Neural progenitor cell (in vitro differentiated cells): ENCODE measurements at places on chromosomes 6 and 20.

- DNase-seq = no peak
Observed at GRCh38 chr6:33936886-33937285, 133.1 kb upstream of the MLN start.

- no peak for DNase-seq
Observed at GRCh38 chr6:7454696-7455358, 65.2 kb downstream of the RIOK1 start.

GRCh38 chr6:45982280-45983036 is 33.2 kb downstream of the CLIC5 start:
- no peak for DNase-seq

DNA sequence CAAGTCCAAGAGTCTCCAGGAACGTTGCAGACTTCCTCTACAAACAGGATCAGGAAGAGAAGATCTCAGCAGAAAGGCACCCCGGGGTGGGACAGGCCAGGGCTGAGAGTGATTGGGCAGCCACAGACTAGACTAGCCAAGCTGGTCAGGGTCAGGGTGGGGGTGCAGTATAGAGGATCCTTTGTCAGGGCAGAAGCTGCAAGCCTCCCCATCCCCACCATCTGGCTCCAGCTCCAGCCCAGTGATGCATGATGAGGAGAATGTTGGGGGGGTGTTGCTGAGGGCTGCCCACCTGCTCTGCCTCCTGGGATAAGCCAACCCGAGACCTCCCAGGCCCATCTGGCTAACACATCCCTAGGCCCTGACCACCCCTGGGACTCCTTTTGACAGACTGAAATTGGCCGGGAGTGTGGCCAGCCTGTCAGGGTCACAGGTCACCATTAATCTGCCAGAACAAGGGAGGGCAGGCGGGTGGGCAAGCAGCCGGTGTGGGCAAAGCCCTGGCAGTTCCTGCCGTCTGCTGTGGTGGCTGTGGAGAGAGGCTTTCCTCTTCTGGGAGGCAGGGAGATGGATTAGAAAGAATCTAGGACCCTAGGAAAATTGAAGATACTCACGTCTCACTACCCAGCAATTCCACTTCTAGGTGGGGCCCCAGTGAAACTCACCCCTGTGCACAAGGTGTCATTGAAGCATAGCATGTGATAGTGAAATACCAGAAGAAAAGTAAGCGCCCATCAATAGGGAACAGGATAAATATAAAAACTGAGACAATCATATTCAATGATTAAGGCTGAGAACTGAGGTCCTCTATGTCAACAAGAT is 22.1 kb upstream of the SNTA1 start:
- peak; percentile 75 for DNase-seq

GRCh38 chr6:44856479-44856878 is 469.0 kb downstream of the CDC5L start:
- DNase-seq = no peak

DNA sequence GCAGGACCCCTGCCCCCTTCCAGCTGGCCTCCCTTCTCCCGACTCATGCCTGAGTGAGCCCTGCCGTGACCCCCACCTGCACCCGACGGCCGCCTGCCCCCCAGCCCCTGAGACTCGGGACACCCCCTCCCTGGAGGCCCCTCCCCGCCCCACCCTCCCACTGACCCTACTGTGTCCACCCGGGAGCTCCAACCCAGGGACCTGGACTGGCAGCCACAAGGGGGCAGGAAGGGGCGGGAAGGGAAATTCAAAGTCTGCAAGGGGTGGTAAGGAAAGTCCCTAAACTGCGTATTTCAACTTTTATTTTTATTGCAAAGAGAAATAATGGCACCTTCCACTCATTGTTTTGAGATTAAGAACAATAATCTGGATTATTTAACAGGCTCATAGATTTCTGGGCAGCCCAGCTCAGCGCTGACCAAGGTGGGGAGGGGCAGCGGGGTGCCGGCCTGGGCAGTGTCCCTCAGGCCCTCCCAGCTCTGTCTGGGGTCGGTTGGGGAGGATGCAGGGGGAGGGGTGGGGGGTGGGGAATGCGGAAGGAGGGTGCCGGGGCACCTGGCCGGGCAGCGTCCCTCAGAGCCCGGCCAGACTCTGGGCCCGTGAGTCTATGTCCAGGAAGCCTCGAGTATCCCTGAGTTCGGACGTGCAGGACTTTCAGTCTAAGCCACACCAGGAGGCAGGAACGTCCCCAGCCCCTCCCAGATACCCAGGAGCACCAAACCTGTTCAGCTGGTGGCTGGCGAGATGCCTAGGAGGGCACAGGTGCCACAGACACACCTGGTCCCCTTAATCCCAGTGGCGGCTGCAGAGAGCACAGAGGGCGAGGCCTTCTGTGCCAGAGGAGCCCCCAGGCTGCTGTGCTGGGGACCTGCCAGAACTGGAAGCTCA is 1.3 kb upstream of the PTK6 start:
- DNase-seq = no peak

DNA sequence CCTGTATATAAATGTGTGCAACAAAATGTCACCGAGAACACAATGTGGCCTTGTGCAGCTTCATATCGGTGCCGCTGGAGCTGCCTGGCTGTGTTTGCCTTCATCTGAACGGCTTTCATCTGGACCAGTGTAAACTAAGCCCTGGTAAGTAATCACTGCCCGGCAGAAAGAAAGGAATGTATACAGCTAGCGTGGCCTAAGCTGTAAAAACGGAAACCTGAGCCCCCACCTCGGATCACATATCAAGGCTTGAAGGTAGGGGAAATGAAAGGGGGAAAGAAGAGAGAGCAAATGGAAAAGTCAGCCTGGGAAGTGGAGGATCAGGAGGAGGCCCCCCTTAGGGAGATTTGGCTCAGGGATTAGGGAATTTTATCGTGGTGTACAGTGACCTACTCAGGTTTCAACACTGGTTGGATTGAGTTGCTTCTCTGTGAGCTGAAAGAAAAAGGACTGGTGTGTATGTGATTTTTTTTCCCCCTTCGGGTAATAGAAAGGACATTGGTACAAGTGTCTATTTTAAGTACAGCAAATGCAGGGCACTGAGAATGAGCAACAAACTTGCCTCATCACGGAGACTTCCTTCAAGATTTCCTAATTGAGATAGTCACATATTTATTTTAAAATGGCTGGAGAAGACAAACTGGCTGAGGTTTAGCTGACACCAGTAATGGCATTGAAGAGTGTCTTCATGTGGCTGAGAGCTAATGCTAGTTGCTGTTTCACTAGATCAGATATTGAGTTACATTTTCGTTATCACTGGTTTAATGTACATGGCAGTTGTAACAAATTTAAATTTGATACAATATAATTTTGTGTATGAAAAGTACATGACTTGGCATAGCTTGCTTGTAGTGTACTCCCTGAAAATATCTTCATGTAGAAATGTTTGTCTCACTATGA is 3.5 kb downstream of the SOBP start:
- DNase-seq = peak; percentile 85

DNA sequence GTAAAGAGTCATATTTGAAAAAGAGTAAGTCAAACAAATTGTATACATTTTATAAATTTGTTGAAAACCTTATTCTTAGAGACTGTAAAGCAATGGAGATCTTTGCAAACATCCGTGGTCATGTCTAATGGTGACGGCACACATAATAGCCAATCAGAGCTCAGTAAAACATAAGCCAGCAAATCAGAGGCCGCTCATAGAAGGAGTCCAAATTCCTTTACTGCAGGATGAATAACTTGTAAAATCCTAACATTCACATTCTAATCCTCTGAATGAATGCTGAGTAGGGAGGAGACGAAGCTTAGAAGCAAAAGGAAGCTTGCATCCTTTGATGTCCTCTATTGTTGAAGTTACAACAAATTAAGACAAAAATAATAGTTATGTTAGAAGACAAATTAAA is 401.7 kb downstream of the PRKN start:
- DNase-seq = no peak

DNA sequence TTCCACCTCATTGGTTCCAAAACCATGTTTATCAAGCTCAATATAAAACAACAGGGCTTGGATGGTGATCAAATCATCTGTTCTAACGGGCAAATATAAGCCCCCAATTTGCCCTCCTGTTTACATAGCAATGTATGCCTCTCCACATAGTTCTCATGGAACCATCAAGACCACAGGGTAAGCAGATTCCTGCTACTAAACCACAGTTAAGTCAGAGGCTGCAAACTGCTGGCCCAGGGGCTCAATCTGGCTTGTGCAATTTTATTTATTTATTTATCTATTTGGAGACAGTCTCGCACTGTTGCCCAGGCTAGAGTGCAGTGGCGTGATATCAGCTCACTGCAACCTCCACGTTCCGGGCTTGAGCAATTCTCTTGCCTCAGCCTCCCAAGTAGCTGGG is 18.9 kb upstream of the MTHFD1L start:
- no peak for DNase-seq

DNA sequence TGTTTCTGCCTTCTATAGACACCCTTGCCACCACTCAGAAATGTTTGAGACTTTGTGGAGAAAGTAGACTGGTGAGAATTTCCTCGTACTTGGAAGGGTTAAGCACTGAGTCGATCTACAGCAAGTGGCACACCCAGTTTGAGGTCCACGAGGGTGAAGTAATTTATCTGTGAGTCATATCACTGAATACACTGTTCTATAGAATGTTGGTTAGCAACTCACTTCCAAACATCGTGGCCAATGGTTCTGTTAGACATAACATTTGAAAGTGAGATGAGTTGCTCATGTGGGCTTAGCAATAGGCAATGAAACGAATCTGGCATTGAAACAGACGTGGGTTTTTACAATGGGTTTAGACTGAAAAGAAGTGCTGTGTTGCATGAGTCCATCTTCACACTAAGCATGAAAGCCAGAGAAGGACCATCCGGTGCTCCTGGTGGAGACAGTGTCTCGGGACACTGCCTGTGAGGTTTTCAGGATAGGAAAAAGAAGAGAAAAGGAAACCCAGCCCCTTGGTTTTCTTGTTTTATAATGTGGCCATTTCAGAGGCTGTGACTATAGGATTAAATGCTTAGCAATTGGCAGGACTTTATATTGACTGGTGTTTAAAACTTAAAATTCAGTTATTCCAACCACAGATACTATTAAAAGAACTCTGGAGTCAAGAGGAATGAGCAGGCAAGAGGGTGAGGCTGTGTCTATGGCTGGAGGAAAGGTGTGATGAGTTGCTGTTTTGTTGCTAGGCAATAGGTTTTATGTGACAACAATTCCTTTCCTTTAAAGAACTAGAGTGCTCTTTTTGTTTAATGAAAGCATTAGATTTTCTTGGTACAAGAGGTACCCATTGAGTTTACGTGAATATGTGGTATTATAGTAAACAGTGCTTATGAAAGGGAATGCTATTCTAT is 31.0 kb upstream of the EZR start:
- DNase-seq = no peak

DNA sequence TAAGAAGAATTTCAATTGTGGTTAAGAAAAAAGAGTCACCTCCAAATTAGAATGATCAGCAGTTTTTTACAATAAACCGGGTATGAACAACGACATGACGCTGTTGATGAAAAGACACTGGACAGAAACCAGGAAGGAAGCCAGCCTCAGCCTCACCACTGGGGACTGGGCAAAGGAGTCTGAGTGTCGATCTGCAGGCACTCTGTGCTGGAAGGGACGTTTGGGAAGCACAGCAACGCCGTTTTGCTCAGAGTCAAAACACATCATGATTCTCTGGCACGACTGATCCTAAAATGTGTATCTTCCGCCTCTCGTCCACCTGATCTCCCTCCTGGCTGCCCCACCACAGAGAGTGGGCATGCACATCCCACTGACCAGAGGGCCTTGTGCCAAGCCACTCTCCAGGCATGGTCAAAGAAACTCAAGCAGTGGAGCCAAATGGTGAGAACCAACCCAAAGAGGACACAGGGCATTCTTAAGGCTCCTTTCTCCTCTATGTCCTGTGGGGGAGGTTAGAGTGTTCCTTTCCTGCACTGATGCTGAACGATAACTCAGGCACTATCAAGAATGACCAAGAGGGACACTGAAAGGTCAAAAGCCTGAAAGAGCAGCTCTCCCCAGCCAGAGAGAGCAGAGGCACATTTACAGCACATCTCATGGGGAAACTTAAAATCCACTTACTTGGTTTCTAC is 68.8 kb downstream of the AGPAT4 start:
- DNase-seq = no peak

DNA sequence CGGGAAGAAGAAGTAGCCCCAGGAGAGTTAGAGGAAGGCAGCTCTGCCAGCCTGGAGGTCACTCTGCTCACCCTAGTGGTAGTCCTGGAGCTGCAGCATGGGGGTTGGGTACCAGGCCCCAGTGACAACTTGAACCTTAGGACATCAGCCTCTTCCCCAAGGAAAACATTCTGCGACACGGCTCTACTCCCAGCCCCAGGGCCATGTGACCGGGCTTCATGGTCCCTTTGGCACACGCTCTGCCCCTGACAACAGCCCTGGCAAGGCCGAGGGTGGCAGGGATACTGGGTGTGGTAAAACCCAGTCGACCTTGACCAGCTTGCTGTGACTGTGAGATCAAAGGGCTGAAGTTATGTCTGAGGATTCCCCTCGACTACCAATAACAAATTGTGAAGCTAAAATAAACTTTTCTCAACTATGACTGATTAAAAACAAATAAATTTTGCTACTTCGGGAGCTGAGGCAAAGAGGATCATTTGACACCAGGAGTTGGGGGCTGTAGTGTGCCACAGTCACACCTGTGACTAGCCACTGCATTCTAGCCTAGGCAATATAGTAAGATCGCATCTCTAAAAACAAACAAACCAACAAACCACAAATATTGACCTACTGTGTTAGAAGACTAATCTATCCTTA is 24.4 kb upstream of the ARID1B start:
- no peak for DNase-seq

DNA sequence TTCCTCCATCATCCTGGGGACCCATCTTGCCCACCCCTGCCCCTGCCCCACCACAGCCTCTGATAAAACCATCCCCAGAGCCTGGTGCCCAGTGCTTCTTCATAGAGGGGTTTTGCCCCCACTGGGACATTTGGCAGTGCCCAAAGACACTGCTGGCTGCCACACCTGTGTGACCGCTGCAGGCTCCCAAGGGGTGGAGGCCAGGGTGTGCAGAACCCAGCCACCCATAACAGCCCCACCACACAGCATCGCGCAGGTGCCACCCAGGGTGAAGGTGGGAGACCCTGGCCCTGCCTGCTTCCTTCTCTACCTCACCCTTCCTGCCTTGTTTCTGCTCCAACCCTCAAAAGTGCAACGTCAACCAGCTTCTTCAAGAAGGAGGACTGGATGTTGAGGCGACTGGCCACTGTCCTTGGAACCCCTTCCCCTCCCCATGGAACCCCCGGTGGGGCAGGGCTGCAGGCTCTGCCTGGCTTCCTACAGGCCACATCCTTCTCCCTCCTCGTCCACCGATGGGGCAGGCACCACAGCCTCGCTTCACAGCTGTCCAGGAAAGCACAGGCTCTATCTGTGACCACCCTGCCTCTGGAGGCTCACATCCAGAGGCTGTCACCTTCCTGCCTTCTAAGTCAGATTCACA is 79.2 kb upstream of the MPC1 start:
- no peak for DNase-seq

GRCh38 chr6:36717231-36717825 is 19.7 kb downstream of the RAB44 start:
- no peak for DNase-seq

GRCh38 chr6:43871933-43872332 is 101.9 kb downstream of the VEGFA start:
- no peak for DNase-seq
